ENCODE measurements at places on chromosomes 6 and 20.

DNA sequence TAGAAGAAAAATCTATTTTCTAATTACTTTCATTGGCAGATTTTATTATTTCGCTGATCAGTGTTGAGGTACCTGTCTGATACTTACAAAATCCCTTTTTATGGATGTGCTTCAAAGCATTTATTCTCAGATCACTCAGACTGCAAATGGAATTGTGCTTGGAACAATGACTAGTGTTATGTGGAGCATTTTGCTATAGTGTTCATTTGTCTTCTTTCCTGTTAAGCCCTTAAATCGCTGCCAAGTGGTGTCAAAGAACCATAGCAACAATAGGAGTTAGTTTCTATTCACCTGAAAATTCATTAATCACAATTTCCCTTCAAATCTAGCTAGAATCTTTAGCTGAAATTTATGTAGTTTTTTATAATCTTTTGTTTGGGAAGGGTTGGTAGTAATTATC, 29.8 kb downstream of the SMPDL3A start:
- no peak for DNase-seq

DNA sequence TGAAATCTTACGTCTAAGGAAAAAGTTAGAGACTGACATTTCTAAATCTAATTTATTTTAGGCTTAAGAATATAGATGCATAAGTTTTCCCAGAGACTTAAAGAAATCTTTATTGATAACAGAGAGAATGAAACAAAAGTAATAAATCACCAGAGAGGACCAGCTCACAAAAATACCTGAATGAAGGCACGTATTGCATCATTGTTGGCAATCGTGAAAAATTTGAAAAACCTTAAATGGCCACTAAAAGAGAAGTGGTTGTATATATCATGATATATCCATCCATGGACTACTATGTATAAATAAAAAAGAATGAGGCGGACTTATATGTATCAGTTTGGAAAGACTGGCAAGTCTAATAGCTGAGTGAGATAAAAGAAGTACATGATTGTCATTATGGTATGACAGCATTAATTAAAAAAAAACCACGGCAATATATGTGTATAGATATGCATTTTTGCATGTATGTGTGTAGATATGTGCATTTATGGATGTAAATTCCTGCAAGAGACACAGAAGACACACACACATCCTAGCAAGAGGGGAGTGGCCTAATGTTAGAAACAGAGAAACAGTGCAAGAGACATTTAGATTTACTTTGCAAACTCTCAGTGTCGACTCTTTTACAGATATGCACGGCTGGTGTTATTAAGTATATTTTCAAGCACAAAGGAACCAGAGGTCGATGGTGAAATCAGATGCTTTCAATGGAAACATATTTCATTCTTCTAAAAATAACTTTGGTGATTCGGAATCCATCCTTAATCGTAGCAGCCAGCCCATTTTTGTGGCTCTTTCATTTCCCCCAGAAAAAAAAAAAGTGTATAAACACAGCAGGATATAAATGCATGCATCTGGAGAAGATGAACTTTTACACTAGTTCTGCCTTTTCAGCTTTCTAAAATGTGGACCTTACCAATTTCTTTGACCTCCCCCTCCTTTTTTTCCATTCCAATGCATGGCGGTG, 156.1 kb upstream of the SALL4 start:
- DNase-seq, result no peak

DNA sequence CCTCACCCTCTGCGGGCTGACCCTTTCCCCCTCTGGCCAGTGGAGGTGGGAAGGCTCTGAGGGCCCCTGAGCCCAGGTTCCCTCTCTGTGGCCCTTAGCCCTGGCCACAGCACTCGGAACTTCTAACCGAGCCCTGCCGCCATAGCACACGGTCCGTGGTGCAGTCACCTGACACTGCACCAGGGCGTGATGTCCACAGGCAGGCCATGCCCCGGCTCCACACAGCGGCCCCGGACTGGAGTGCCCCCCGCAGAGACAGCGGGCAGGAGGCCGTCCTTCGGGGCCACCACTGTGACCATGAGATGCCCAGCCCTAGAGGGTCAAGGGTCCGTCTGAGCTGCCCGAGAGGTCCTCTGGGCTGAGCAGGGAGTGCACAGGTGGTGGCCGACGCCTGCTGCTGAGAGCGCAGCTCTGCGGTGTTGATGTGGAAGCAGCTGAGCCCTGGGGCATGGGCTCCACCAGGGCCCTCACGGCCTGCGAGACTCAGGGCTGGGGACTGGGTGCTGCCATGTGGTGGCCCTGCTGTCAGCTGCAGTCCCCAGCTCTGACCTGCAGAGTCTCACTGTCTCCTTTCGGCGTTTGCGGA, 11.2 kb upstream of the BHLHE23 start:
- DNase-seq, result no peak

- DNase-seq, result no peak
Observed at GRCh38 chr6:29834564-29835436, 7.2 kb downstream of the HLA-G start.

DNA sequence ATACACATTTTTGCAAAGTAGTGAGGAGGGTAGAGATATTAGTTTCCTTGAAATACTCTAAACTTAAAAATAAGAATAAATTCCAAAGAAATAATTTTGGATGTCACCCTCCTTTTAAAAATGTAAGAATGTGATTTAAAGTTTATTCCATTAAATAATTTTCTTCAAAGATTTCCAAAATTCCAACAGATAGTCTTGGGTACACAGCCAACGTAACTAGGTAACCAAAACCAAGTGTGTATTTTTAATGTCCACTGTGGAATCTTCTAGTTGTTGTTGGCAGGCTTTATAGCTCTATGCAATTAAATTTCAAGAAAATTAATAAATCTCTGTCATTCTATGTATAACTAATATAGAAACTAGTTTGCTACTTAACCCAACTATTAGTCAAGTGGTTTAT, 101.3 kb downstream of the COL21A1 start:
- DNase-seq, result no peak

DNA sequence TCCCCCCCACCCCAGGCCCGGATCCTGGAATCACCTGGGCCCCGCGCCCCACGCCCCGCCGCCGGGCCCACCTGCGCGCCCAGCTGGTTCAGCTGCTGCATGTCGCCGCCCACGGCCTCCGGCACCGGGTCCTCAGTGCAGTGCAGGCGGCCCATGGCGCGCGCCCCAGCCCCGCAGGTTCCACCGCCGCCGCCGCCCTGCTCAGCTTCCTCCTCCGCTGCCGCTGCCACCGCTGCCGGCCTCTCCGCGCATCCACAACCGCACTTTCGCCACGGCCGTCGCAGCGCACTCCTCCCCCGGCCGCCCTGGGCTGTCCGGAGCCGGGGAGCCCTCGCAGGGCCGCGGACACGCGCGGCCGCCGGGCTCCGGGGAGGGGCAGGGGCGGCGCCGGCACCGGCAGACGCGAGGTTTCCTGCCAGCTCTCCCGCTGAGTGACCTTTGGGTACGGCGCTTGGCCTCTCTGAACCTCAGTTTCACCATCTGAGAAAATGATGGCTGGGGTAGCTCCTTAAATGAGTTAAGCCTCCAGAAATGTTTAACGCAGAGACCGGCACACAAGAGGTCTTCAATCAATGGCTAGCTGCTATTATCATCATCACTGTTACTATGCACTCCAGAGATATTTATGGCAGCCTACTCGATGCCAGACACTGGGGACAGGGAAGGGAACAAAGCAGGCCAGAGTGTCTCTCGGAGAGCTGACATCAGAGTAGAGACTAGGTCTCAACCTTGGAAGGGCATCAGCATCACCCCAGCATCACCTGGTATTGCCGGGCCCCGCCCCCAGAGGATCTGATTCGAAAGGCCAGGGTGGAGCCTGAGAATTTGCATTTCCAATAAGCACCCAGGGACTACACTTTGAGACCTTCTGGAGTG, at the start of gene COMMD7:
TSS of gene COMMD7 (minus strand) at position 231 of the 876 bp plus-strand sequence. CDS start at position 155, 76 bp downstream.
- DNase-seq, result no peak

- DNase-seq, result no peak
Observed at GRCh38 chr6:100296810-100297544, 167.7 kb downstream of the SIM1 start.

GRCh38 chr6:150992703-150993102, 127.2 kb downstream of the MTHFD1L start:
- DNase-seq, result no peak

DNA sequence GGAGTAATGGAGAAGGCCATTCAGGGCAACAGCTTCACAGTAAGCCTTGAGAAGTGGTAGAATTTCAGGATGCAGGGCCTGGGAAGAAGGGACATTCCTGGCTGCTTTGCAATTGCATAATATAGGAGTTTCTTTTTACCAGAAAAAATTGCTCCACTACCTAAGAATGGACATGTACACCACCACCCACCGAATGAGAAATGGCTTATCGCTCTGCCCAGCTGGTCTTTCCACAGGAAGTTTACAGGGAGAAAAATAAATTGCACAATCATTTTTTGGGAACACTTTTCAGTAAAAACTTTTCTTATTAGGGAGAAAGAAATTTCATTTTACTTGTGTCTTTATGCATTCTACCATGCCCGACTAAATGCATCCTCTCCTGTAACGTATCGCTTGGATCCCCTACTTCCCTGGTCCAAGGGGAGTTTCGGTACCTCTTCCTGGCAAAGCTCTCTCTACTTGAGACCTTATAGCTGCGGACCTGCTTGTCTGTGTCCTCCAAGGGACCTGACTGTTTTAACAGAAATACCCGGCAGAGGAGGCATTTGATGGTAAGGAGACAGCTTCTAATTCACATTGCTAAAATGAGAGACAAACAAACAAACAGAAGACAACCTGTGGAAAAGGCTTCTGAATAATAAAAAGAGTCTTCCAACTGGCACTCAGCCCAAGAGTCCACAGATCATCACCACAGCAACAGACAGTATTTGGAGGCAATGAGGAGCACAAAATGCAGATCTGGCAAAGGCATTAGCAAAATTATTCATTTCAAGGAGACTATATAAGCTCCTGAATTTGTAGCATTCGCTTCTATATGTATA, 54.2 kb downstream of the MAP3K5 start:
- no peak for DNase-seq

GRCh38 chr6:43938178-43939105, 168.4 kb downstream of the VEGFA start:
- no peak for DNase-seq

- DNase-seq, result no peak
Observed at GRCh38 chr20:3681931-3682781, at the start of gene ADAM33. ADAM33 (minus strand) TSS chr20:3682010; CDS start chr20:3682004, 6 bp downstream.

DNA sequence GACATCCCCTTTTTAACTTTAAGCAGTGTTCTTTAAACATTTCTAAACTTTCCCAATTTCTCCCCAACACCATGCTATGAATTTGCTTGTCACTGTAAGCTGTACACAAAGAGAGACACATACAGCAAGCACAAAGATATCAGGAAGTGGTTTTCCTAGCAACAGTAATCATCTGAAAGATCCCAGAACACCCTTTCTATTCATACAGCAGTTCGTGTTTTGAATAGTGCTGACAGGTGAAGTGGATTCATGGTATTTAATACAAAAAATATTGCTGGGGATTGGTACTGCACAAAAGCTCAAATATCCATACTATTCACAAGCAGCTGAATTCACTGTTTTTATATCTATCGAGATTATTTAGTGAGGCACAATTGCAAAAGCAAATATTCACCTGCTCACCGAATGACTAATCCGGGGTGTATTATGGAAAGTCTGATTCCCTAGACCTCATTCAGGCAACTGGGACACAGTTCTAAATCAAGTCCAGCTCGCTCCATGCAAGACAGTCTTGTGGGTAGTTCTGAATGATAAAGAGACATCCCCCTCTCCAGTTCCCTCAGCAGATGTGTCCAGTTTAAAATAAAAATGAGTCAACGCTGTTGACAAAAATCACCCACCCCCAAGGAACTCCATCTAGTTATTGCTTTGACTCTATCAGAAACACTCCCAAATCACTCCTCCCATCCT, 107.1 kb upstream of the TSHZ2 start:
- DNase-seq, result no peak
